Effector memory CD4-positive, alpha-beta T cell (primary cell): ENCODE measurements at places on chromosomes 1 and 21.

DNA sequence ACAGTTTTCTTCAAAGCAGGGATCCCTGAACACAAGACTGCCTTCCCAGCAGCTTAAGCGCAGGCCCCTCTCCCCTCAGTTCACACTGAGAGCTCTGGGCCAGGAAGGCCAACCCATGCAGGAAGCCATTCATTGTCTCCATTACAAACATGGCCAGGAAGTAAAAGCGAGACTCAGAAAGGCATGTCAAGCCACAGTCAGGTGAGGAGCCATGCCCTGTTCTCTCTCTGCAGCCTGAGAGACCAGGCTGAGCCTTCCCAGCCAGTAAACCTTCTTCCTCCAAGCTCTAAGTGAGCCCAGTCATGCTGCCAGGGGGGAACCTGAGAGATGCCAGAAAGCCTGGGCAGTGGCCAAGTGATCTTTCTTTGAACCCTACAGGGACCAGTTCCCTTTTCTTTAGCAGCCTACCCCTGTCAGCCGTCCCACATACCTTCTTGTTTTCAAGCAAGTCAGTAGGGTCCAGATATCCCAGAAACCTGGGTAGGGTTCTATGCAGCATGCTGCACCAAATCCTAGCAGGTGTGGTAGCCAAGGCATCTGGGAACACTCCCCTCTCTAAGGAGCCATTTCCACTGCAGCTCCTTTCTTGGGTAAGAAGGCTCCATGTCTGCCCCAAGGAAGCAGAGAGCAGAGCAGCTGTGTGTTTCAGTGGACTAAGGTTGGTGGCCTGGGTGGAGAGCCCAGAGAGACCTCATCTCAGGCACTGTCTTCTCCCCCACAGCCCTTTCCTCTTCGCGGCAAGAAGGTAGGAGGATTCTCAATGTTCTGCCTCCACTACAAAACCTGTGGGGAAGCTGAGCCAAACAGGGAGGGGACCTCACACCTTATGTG lies 977 bp downstream of the TRAF3IP3 start:
- DNase-seq, result no peak

- no peak for DNase-seq
Measured at GRCh38 chr1:183166454-183166853, 19.6 kb upstream of the LAMC2 start.

- DNase-seq, result no peak
Measured at GRCh38 chr21:37862536-37862935, 53.7 kb downstream of the KCNJ6 start.

GRCh38 chr1:209583408-209583807 lies at the start of gene CAMK1G:
Gene CAMK1G (plus strand): TSS chr1:209583714. CDS start chr1:209594984, 11,270 bp downstream.
- DNase-seq, result no peak

- DNase-seq, result no peak
Measured at GRCh38 chr1:52127181-52128180, 14.4 kb upstream of the ZFYVE9 start.

DNA sequence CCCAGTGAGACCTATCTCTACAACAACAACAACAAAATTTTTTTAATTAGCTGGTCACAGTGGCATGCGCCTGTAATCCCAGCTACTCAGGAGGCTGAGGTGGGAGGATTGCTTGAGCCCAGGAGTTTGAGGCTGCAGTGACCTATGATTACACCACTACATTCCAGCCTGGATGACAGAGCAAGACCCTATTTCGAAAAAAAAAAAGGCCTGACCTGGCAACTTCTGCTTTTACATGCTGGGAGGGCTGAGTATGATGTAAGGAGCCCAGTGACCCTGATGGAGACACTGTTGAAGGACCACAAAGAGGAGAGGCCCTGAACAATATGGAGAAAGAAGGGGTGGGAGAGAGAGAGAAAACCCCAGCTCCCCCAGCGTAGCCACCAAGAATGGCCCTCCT lies 9.2 kb upstream of the VPS26C start:
- no peak for DNase-seq

GRCh38 chr1:157776971-157777391 lies at the start of gene FCRL2:
Gene FCRL2 (minus strand): TSS chr1:157777132. CDS start chr1:157777073, 59 bp downstream.
- no peak for DNase-seq

- DNase-seq, result peak; percentile 60
Measured at GRCh38 chr1:181424786-181425403, 58.4 kb upstream of the CACNA1E start.

- no peak for DNase-seq
Measured at GRCh38 chr1:167441222-167441621, 77.1 kb downstream of the CD247 start.

- no peak for DNase-seq
Measured at GRCh38 chr1:155873860-155874259, 14.5 kb downstream of the SYT11 start.

GRCh38 chr21:32278103-32278502 lies 746 bp downstream of the MIS18A start:
- no peak for DNase-seq

GRCh38 chr1:168933141-168933805 lies 173.2 kb upstream of the ATP1B1 start:
- DNase-seq, result no peak

- no peak for DNase-seq
Measured at GRCh38 chr1:218705391-218705790, 360.3 kb downstream of the TGFB2 start.

- DNase-seq, result no peak
Measured at GRCh38 chr1:69649383-69649990, 81.8 kb downstream of the LRRC7 start.

GRCh38 chr21:21688889-21689288 lies 690.7 kb downstream of the NCAM2 start:
- DNase-seq, result no peak

- no peak for DNase-seq
Measured at GRCh38 chr1:42109600-42109999, 43.6 kb upstream of the GUCA2B start.

DNA sequence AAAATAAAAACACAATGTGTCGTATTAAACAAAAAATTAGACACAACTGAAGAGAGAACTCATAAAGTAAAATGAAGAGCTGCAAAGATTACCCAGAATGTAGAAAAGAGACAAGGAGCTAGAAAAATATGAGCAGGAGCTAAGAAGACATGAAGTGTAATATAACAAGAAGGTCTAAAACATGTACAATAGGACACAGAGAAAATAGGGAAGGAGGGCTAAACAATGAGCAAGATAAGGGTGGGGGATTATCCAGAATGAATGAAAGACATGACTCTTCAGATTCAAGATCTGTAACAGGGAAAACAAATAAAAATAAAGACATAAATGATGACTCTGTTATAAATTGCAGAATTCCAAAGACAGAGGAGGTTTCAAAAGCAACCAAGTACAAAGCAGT lies 38.3 kb downstream of the PRDM15 start:
- no peak for DNase-seq
